ENCODE measurements at places on chromosomes 12 and 14.

GRCh38 chr14:65926504-65926903 lies 514.0 kb downstream of the FUT8 start:
- DNase-seq = no peak

DNA sequence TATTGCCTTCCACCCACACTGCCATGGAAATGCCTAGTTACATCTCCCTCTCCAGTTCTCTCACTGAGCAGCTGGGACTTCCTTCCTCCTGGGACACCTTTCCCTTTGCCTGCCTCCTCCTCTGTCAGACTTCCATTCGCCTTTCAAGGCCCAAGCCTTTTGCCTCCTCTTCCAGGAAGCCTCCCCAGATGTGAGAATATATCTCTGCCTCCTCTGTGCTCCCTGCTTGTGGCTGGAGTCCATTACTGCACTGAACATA lies 3.1 kb downstream of the IFI27L2 start:
- no peak for DNase-seq

DNA sequence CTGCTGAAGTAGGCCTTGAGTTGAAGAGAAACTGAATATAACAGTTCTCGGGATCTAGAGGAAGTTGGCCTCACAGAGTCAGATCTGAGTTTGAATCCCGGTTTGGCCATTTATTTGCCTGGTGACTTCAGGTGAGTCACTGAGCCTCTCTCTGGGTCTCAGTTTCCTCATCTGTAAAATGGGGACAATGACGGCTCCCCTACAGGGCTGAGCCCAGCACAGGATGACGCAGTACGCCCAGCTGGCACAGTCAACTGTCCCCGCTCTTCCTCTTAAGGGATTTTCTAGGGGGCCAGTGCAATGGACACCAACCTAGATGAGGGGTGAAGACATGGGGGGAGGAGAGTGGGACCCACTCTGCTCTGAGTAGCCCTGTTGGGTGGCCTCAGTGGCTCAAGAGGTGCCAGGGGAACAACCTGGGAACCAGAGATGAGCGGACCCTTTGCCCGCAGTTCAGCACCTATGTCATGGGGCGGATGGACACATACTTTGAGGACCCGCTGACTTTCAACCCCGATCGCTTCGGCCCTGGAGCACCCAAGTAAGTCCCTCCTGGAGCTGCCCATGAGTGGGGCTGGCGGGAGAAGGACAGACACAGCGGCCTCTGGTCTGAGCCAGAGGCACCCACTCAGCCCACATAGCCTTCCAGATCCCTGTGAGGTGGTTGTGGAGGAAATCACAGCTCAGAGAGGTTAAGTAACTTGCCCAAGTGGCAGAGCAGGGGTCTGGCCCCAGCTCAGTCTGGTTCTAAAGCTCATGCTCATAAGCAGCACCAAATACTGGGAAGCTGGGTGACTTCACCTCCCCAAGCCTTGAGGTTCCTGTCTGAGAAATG lies 41.1 kb downstream of the CYP46A1 start:
- no peak for DNase-seq

GRCh38 chr12:11178250-11178649 lies 7.3 kb downstream of the SMIM10L1 start:
- DNase-seq = no peak

DNA sequence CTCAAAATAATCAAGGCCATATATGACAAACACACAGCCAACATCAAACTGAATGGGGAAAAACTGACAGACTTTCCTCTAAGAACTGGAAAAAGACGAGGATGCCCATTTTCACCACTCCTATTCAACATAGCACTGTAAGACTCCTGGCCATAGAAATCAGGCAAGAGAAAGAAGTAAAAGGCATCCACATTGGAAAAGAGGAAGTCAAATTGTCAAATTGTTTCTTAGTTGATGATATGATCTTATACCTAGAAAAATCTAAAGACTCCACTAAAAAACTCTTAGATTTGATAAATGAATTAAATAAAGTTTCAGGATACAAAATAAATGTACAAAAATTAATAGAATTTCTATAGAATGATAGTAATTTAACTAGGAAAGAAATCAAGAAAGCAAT lies 11.2 kb downstream of the OR8S1 start:
- no peak for DNase-seq

DNA sequence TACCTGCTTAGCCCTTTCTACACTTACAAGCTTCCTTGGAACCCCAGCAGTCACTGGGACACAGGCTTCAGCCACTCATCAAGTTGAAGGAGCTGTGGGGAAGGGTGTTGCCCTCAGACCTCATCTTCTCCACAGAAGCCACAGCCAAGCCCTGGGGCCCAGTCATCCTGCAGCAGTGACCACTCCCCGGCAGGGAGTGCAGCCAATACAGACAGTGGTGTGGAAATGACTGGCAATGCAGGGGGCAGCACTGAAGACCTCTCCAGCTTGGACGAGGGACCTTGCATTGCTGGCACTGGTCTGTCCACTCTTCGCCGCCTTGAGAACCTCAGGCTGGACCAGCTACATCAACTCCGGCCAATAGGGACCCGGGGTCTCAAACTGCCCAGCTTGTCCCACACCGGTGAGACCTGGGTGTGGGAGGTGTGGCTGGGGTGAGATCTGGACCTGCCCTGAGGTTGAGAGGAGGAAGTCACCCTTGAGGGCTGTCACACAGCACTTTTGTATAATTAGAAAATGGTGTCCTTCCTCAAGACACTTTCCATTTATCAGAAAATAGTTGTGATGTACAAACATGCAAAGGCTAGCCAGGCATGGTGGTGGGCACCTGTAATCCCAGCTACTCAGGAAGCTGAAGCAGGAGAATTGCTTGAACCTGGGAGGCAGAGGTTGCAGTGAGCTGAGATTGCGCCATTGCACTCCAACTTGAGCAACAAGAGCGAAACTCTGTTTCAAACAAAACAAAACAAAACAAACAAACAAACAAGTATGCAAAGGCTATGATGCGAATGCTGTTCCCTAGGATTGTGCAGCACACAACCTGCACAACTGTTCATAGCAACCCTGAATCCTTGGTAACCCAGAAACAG lies 9.9 kb downstream of the GLI1 start:
- DNase-seq = no peak

DNA sequence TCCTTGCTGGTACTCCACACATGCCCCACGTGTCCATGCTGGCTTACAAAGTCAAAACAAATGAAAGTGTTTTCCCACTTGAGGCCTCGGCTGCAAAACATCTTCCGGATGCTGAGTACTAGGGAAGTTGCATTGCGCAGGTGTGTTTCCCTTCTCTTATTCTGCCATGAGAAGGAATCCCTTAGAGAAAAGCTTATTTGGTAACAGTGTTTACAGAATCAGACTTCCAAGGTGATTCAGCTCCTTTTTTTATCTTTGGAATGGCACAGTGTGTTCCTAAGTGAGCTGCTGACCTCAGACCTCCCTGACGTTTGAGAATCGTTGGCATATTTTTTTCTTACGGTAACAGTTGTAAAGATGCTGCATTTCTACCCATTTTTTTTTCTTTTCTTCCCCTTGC lies 211.3 kb downstream of the ESR2 start:
- DNase-seq = no peak

- no peak for DNase-seq
Observed at GRCh38 chr14:103056322-103057027, 874 bp downstream of the CDC42BPB start.

DNA sequence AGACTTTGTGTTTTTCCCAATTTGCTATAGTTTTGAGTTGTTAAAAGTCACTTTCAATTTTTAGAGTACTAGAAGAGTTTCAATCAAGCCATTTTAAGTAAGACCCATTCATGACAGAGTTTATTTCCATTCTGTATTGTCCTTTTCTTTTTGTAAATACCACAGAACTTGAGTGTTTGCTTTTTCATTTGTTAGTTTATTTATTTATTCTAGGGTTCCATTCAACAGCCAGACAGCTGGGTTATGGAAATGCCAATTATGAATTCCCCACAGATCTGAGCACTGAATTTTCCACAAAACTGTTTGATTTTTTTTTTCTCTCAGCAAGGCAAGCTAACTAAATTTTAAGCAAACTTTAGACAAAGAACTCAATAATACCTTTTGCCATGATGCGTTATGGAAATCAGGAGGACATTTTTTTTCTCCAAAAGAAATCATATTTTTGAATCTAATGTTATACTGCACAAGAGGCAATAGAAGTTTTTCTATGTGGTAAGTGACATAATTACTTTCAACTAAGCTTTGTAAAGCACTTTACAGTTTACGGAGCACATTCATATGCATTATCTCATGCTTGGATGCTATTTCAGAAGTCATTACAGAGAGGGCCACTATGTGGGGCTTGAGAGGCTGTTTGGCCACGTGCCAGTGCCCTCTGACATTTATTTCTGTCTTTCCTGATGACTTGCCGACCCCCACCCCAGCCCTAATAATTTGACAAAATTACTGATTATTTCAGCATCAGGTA lies 181.5 kb downstream of the VRK1 start:
- DNase-seq = peak; percentile 39

DNA sequence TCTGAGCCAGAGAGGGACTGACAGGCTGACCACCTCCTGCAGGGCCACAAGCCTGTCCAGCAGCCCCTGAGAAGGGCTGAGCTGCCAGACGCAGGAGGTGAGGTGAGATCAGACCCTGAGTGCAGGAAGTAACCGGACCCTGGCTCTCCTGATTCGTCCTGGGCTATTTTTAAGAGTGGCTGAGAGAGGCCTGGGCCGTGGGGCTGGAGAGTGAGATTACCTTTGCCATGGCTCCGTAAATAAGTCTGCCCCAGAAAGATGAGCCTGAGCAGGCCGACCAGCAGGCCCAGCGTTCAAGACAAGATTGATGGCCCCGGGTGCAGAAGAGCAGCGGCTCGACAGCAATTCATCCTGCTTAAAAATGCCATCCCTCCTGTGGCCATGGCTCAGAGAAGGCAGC lies 54.2 kb downstream of the SPTB start:
- no peak for DNase-seq

GRCh38 chr12:107437954-107438353 lies 247.6 kb upstream of the PWP1 start:
- DNase-seq = no peak

DNA sequence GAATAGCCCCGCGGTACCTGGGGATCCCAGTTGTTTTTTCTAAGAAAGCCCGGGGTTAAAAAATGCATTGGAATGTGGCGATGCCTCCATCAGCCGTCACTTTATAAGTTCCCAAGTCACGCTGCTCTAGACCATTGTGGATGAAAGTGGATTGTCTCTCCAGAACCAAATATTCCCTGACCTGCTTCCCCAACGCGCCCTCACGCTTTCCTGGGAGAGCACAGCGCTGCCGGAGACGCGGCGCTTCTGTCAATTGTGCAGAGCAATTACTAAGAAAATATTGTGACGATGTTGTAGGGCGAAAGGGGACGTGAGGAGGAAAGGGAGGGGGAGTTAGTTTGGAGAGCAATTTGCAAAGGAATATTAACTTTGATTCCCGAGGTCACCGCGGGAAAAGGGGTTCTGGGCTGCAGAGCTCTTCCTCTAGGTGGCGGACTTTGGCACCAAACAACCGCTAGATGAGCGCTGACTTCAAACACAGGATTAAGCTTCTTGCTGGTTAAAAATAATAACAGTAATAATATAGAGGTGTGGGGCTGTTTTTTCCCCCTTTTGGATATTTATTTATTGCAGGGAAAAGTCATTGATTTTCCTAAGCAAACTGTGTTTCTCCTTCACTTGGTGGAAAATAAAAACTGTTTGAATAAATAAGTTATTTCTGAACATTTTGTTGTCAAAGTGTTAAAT lies 9.6 kb upstream of the FOXG1 start:
- no peak for DNase-seq

DNA sequence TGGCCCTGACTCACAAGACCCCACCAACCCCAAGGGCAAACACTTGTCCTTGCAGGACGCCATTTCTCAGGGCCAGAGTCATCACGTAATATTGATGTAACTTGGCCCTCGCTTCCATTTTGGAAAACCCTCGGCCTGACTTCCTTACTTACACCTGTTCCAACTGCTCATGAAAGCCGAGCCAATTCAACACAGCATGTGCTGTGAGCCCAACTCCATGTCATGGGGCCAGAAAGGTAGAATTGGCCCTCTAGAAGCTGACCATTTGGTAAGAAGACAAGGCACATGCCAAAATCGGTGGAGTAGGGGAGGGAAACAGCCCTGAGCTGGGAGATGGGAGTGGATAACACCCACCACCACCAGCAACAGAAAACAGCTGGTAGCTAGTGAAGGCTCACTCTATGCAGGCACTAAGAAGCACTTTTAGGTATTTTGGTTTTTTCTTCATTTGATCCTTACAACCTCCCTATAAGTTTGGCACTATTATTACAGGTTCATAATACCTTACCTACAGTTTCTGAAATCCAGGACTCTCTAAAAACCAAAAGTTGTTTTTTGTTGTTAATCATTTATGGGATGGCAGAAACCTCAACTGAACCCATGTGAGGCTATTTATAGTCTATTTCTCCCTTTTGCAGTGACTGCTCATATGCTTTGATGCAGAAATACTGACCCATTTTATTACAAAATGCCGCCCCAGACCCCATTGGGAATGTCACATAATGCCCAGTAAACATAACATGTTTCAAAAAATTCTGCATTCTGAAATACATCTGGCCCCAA lies 6.5 kb downstream of the TTC7B start:
- no peak for DNase-seq

GRCh38 chr14:62629176-62629725 lies 416.0 kb downstream of the KCNH5 start:
- DNase-seq = no peak

DNA sequence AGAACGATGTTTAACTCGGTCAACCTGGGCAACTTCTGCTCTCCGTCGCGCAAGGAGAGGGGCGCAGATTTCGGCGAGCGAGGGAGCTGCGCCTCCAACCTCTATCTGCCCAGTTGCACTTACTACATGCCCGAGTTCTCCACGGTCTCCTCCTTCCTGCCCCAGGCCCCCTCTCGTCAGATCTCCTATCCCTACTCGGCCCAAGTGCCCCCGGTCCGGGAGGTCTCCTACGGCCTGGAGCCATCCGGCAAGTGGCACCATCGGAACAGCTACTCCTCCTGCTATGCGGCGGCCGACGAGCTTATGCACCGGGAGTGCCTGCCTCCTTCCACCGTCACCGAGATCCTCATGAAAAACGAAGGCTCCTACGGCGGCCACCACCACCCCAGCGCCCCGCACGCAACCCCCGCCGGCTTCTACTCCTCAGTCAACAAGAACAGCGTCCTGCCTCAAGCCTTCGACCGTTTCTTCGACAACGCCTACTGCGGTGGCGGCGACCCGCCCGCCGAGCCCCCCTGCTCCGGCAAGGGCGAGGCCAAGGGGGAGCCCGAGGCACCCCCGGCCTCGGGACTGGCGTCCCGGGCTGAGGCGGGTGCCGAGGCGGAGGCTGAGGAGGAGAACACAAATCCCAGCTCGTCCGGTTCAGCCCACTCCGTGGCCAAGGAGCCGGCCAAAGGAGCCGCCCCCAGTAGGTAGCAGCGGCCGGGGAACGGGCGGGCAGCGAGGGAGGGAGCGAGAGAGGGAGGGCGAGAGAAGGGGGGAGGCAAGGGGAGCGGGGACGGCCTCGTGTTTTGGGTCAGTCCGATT lies 513 bp downstream of the HOXC11 start:
- no peak for DNase-seq

GRCh38 chr12:116532986-116533342 lies 26.2 kb upstream of the MAP1LC3B2 start:
- DNase-seq = peak; percentile 73

GRCh38 chr12:89695830-89696229 lies 12.8 kb downstream of the ATP2B1 start:
- no peak for DNase-seq

GRCh38 chr12:130847112-130847511 lies 8.1 kb upstream of the STX2 start:
- no peak for DNase-seq
